Stimulated activated CD8-positive, alpha-beta memory T cell treated with anti-CD3 and anti-CD28 coated beads, Interleukin-4, amount 100 ng/mL, for 4 hours (primary cell): ENCODE measurements at places on chromosomes 2 and 18.

- no peak for DNase-seq
These were observed 24.5 kb downstream of the ABI2 start for GRCh38 chr2:203352604-203353255.

DNA sequence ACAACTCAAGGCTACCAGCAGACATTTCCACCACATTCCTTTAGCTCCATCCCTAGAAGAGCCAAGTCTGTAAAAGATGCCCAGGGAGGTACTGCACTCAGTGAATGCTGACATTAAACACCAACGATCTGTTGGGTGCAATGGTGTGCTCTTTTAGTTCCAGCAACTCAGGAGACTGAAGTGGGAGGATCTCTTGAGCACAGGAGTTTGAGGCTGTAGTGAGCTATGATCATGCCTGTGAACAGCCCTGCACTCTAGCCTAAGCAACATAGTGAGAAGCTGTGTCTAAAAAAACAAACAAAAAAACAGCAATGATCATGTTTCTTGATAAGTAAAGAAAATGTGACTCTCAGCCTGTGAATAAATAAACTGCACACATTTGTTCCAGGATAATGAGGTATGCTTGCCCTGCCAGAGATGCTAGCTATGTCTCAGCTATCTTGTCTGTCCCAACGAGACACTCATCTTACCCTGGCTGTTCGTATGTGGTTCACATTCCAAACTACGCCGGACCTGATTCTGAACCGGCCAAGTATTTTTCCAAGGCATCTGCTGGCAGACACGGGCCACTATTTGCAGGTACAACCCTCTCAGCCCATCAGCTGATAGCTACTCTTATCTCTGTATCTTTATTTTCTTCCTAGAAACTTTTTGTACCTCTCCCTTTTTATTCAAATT is 21.8 kb downstream of the TMEM182 start:
- DNase-seq = no peak

DNA sequence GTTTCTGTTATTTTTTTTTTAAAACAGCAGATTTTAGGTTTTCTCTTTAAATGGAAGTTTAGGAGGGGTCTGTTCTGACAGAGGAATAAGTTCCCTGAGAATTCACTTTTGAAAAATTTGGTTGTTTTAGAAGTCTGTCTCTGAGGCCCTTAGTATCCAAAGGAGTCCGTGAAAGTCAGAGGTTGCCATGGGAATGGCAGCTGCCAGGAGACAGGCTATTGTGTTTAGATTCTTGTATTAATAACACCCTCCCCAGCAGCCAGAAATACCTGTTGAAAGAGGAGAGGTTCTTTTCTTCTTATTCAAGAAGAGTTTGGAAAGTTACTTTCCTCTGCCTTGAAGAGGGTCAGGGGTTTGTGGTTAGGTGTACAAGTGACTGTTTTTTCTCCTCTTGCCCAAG is 29.5 kb downstream of the TNP1 start:
- no peak for DNase-seq

DNA sequence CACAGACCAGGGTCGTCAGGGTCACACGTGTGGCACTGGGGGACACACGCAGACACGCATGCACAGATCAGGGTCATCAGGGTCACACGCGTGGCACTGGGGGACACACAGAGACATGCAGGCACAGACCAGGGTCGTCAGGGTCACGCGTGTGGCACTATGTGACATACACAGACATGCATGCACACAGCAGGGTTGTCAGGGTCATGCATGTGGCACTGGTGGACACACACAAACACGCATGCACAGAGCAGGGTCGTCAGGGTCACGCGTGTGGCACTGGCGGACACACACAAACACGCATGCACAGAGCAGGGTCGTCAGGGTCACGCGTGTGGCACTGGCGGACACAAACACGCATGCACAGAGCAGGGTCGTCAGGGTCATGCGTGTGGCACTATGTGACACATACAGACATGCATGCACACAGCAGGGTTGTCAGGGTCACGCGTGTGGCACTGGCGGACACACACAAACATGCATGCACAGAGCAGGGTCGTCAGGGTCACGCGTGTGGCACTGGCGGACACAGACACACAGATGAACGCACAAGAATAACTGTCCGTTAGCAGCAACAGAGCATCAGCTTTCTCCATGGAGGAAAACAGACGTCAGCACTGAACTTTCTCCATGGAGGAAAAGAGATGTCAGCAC is 34.9 kb downstream of the HDAC4 start:
- DNase-seq = no peak

- DNase-seq = no peak
These were observed 33.4 kb downstream of the MYCN start for GRCh38 chr2:15973481-15974401.
